Stimulated activated CD8-positive, alpha-beta memory T cell treated with anti-CD3 and anti-CD28 coated beads, Interleukin-12 subunit alpha, Interleukin-12 subunit beta, amount 100 ng/mL, for 4 hours (primary cell): ENCODE measurements at places on chromosomes 3 and 15.

GRCh38 chr15:100559330-100559729 lies 30.6 kb upstream of the CERS3 start:
- no peak for DNase-seq

- DNase-seq: no peak
Observed at GRCh38 chr3:106006001-106006400, 137.2 kb upstream of the CBLB start.

DNA sequence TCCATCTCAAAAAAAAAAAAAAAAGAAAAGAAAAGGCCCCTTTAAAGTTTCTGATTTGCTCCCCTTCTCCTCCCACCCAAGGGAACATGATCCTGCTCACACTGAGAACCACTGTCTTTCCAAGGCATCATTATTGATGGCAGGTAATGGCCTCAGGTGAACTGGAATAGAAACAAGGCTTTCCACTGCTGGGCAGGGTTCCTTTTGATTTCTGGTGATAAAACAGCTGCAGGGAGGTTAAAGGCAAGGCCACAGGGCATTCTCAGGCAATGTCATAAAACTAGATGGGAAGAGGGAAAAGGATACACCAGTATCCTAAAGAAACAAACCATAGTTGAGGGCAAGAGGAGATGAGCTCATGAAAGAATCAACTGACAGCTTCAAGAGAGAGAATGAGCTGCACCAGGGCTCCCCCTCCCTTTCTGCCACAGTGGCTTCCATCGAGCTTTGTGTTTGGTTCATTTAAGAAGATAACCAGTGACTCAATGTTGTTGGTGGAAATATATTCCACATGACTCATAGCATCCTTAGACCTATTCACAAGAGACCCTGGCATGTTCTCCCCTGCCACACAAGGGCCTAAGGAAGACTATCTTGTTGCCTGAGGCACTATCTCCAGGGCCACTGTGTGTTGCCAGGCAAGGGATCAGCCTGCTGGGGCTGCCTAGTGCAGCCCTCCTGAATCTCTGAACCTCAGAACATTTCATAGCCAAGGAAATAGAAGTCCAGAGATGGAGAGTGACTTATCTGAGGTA lies 86.4 kb downstream of the WDR76 start:
- DNase-seq: no peak

DNA sequence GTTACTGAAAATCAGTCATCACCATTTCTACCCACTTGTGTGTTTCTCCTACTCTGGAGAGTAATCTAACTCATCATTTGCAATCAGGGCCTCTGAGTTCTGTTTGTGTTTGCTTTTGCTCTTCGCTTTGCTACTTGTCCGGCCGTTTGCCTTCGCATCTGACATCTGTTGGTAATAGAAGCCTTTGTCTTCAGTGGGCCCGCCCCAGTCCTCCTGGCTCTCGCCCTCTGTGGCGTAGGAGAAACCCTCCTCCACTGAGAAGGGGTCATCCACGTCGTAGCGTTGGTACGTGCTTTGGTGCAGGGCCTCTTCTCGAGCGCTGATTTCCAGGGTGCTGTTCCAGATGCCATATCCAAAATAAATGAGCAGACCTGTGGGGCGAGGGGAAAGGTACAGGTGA lies 48.3 kb downstream of the CLDN11 start:
- no peak for DNase-seq

- DNase-seq: no peak
Observed at GRCh38 chr15:89802231-89802928, 12.3 kb downstream of the ANPEP start.

- DNase-seq: no peak
Observed at GRCh38 chr3:141308588-141309218, 59.6 kb upstream of the ZBTB38 start.

GRCh38 chr3:85355572-85355971 lies 396.8 kb downstream of the CADM2 start:
- no peak for DNase-seq

DNA sequence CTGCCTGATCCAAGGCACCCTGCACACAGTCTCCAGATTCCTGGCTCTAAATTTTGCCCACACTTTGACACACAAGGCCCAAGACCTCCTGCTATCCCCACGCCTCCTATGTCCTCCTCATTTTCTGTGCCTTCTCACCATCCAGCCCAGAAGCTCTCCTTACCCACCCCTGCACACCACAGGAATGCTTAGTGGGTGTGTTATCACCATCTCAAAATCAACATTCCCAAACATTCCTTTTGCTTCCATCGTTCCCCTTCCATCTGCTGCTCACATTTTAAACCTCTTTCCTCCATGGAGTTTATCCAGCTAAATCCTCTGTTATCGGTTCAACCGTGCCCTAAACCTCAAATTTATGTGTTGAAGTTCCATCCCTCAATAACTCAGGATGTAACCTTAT lies 43.9 kb downstream of the DGKG start:
- no peak for DNase-seq

GRCh38 chr3:44234648-44235268 lies 6.9 kb upstream of the TOPAZ1 start:
- no peak for DNase-seq

GRCh38 chr3:141905129-141905528 lies 28.7 kb downstream of the ATP1B3 start:
- DNase-seq: no peak

DNA sequence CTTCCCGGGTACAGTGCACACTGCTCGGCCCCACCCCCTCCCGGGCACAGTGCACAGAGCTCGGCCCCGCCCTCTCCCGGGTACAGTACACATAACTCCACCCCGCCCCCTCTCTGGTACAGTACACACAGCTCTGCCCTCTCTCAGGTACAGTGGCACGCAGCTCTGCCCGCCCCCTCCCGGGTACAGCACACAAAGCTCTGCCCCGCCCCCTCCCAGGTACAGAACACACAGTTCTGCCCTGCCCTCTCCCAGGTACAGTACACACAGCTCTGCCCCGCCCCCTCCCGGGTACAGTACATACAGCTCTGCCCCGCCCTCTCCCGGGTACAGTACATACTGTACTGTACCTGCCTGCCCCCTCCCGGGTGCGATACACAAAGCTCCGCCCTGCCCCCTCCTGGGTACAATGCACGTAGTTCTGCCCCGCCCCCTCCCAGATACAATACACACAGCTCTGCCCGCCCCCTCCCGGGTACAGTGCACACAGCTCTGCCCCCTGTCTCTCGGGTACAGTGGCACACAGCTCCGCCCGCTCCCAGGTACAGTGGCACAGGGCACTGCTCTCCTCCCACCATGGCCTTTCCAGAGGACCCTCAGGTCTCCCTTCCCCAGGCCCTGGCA lies 16.4 kb upstream of the PRR20G start:
- DNase-seq: no peak

DNA sequence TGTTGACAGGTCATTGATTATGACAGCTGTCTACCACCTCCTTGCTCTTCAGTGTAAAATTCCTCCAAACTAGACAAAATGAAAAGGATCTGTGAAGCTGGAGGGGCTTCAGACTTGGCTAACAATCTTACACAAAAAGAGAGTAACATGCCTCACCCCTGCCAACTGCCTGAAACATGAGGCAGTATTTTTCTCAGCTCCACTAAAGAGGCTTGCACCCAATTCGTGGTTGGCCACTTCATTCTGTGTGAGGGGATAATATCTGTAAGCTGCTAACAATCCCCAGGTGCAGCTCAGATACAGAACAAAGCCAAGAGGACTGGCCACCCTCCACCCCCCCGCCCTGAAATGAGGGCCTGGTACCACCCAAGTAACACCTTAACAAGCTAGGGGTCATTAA lies 2.8 kb downstream of the MB21D2 start:
- no peak for DNase-seq

DNA sequence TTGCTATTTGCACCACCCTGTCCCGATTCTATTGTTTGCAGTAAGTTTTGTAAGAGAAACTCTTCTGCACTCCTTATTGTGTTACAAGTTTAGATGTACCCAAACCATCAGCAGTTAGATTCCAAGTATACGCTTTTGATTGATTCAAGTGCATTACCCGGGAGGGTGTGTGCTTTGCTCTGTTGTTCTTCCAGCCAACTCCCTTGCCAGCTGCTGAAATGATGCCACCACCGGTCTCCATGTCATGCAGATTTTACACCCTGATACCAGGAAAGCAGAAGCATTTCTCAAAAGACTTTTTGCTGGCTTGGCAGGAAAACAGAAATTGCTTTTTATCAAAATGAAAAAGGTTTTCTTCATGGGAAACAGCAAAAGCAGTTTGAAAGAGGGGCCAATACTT lies 1006.6 kb upstream of the CFAP20DC start:
- no peak for DNase-seq

DNA sequence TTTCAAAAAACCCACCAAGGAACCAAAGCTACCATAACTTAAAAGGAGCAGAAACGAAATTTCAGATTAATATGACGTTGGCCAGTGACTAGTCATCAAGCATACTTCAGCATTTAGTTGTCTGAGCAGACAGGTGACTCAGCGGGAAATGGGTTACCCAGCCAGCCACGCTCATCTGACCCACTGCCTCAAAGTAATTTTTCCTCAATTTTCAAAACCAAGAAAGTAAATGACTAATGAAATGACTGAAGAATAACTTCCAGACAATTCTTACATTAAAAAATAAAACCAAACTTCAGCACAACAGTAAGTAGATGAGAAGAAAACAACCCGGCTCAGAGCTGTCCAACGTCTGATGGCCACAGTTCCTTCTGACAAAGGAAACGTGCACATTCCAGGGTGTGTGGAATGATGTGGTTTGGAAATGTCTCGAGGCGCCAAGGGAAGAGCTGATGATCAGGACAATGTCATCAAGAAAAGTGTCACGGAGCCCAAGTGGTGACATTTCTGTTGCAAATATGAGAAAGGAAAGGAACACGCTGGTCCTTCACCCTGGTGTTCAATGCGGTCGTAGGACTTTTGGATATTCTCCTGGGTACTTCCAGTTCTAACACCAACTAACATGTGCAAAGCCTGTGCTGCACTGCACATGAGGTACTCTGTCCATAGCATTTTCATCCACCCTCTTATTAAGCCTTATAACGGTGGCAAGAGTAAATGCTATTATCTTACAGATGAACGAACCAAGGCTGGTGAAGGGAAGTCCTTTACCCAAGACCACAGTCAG lies 79.1 kb downstream of the FOXP1 start:
- DNase-seq: no peak

DNA sequence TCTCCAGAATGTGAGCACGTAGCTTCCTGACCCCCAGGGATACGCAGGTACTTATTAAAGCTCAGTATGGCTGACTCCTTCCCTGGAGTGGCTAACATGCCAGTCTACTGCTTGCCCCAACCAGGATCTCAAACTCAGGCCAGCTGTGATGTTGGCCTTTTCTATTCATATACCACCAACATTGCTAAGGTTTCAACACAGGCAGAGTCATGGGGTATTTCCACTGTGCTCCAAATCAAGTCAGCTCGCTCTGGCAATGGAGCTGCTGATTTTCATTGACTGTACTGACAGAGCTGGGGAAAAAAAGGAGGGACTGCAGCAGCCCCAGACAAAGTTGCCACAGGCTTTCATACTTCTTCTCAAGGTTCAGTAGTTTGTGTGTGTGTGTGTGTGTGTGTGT lies 87.0 kb downstream of the CFAP20DC start:
- DNase-seq: no peak

DNA sequence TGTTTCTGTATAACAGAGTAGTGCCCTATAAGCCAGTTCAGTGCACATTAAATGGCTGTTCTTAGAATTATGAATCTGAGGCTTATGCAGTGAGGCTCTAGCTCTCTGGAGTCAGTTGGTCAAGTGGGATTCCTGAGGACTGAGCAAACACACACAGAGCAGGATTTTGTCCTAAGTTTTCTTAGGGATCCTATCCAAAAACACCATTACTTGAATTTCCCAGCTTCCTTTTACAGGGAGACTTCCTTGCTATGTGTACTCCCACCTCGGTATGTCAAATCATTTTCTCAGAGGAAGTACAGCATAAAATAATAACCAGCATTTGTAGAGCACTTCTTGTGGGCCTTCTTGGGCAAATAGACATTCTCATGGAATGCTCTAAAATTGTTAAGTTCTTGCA lies 63.1 kb upstream of the GOLGA6B start:
- DNase-seq: no peak

- no peak for DNase-seq
Observed at GRCh38 chr3:148607491-148607890, 90.2 kb upstream of the AGTR1 start.

DNA sequence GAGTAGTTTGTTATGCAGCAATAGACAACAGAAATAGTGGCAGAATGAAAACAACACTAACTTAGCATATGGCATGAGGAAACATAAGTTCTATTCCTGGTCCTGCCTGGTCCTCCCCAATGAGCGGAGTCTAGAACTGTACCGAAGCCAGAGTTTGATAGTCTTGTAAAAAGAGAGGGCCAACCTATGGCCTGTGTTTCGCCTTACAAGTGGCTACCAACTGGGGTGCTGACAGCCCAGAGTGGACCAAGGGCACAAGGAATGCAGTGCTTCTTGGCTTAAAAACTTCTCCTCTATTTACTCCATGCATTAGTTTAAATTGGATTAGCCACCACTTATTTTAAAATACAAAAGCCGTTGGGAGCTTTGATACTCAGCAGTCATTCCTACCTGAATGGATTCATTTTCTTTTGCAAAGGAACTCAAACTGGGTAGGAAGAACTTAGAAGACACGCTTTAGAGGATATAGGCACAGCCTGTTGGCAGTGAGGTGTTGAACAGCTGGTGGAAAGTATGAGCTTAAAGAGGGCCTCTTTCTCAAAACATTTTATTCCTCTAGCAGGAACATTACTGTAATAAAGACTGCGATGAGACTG lies 302.9 kb downstream of the PLCL2 start:
- DNase-seq: no peak
